GM23338 (cell line): ENCODE measurements at places on chromosomes 6 and 20. TPM values are rescaled to one million over a fixed set of nuclear protein-coding genes. Genes with fewer than 3 reads are reported as not detected.

The TUBB2B gene
- 355 and 376 TPM in 2 replicates for polyA plus RNA-seq

The WFDC6 gene
- polyA plus RNA-seq: not detected in 2 replicates

The TNFRSF6B gene
- polyA plus RNA-seq: not detected in 2 replicates

The IFNGR1 gene
- polyA plus RNA-seq: 21.3 and 23.2 TPM in 2 replicates

The ENPP3 gene
- not detected in 2 replicates for polyA plus RNA-seq

The HLA-DOB gene
- not detected in 2 replicates for polyA plus RNA-seq

DNA sequence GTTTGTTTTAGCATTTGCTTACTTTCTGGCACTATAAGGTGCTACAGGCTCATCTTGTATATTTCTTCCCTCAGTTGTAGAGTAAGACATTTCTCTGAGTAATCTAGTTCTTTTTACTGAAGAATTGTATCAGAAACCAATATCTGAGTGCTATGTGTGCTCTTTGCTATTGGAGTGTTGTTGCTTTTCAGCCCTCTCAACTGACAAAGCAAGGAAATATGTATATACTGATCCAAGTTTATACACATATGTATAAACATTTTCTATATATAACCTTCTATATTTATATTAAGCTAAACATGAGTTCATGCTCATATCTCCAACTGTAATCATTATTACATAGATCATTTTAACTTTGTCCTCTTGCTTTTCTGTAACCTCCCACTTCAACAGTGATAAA lies 405.7 kb downstream of the RFPL4B start:
- no peak for DNase-seq

DNA sequence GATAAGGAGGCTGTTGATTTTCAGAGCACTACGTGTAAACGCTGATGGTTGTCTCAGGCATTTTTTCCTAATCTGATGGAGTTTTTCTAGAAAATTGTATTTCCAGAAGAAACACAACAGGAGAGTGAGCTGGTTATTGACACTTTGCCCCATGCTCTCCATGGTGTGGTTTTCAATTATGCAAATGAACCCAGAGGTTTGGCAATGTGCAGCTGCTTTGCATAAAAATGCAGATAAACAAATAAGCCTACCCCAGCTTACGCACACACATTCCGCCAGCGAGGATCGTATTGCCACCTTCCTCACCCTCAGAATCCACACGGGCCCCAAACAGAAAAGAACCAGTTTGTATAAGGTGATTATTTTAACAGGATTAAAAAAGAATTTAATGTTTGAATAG lies 45.1 kb upstream of the FRMD1 start:
- DNase-seq: no peak

- no peak for DNase-seq
These were observed 32.1 kb downstream of the NHLRC1 start for GRCh38 chr6:18090349-18090786.

GRCh38 chr6:147595961-147596360 lies 87.5 kb downstream of the SAMD5 start:
- DNase-seq: no peak

DNA sequence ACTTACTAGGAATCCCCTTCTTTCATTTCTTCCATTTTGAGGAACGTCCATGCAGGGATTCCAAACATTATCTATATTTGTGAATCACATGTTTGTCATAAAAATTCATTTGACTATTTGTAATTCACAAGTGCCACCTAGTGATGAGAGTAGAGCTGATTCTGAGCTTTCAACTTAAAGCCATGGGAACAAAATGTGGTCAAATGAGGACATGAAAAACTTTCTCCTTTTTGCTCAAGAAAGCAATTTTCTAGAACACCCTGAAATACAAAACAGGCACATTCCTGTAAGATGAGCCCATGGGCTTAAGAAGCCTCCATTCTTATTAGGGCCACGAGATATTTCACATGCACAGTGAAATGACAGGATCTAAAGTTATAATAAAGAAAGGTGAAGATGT lies 12.3 kb downstream of the MAP3K7 start:
- DNase-seq: no peak
